Natural killer cell (primary cell): ENCODE measurements at places on chromosomes 5 and 9. TPM values are rescaled to one million over a fixed set of nuclear protein-coding genes. Genes with fewer than 3 reads are reported as not detected.

HBEGF gene
- 5.1 TPM for total RNA-seq

MAN2A1 gene
- 50.7 TPM for total RNA-seq

FBN2 gene
- 0.31 TPM for total RNA-seq

UGT3A2 gene
- 0.25 TPM for total RNA-seq

- no peak for DNase-seq
- H3K27me3 ChIP-seq, result no peaks in the 10 kb centered on the region
- H3K36me3 ChIP-seq, result no peaks in the 10 kb centered on the region
- H3K4me1 ChIP-seq, result peaks cover 6% of the 10 kb centered on the region
- no peak overlapping the region for H3K27ac ChIP-seq
- H3K4me3 ChIP-seq, result no peak overlapping the region
These were observed 7.3 kb upstream of the NR4A3 start for GRCh38 chr9:99814359-99814758.

DNA sequence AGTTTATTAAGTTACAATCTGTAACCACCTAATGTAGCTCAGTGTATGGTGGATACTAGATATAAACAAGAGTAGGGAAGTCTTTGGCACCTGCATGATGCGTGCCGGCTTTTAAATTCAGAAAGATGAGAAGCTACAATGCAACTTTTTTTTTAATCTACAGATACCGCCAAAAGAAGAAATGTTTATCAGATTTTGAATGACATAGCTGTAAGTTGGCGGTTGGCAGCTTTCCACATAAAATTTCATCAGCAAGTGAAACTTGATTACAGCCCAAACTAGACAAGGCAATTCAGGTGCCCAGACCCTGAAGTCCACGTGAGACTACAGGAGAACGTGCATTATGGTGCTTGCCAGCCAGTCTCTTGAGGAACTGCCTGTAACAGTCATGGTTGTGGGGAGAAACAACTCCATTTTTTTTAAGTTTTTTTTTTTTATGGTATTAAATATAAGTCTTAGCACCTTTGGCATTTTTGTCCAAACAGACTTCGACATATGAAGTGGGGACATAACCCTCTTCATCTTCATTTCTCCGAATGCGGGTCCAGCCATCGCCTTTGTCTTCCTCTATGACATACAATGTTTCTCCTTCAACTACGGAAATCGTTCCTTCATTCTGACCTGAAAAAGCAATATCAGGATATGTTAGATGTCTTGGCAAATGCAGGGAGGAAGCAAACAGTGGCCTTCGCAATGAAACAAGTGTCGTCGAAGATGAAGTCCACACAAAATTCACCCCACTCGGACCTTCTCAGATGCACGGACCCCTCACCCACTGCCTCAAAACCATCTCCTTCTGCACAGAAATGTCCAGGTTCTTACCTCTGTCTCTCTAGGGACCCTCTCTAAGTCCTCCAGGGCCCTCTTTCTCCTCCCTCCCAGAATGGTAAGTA, 60.4 kb downstream of the USP20 start:
- DNase-seq, result peak; percentile 87
- H3K27me3 ChIP-seq, result no peaks in the 10 kb centered on the region
- peak overlapping the region; percentile 34 for H3K27ac ChIP-seq

GRCh38 chr5:138177941-138178515, 402 bp downstream of the BRD8 start:
- peaks cover 18% of the 10 kb centered on the region for H3K4me1 ChIP-seq
- peaks cover 14% of the 10 kb centered on the region for H3K36me3 ChIP-seq
- no peaks in the 10 kb centered on the region for H3K27me3 ChIP-seq
- peak overlapping the region; percentile 48 for H3K27ac ChIP-seq
- H3K4me3 ChIP-seq, result peak overlapping the region; percentile 81
- DNase-seq, result peak; percentile 46

DNA sequence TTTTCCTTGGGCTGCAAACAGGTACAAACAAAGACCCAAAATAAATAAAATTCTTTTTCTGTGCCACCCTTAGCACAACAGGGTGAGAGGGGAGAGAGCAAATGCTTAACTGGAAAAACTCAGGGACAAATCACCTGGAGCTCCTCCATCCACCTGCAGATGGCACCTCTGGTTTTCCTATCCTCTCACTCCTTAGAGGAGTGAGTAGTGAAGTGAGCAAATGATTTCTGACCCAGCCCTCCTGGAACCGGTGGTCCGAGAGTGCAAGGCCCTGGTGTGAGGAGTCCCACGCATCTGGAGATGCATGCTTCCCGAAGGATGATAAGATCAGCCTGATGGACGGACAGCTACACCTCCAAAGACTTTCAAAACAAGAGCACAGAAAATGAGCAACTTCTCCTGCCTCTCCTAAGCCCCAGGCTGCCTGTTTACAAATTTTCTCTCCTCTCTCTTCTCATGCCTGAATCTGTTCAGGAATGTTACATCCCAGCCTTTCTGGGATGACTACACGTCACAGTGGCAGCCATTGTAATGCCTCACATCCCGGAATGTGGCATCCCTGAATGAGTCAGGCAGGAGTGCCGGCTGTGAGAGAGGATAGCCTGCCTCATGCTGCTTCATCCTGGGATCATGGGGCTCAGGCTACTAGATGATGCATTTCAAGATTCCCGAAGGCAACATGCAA, 86.4 kb downstream of the ADRB2 start:
- peaks cover 19% of the 10 kb centered on the region for H3K4me1 ChIP-seq
- DNase-seq, result no peak
- H3K4me3 ChIP-seq, result no peak overlapping the region
- H3K36me3 ChIP-seq, result no peaks in the 10 kb centered on the region

- no peaks in the 10 kb centered on the region for H3K36me3 ChIP-seq
- peaks cover 52% of the 10 kb centered on the region for H3K4me1 ChIP-seq
- peak; percentile 25 for DNase-seq
- H3K27ac ChIP-seq, result no peak overlapping the region
These were observed 50.3 kb upstream of the PSD2 start for GRCh38 chr5:139745132-139745799.

GRCh38 chr5:72785801-72786200, 30.7 kb upstream of the TNPO1 start:
- no peaks in the 10 kb centered on the region for H3K36me3 ChIP-seq
- H3K4me1 ChIP-seq, result no peaks in the 10 kb centered on the region
- no peak overlapping the region for H3K27ac ChIP-seq
- H3K27me3 ChIP-seq, result peaks cover 2% of the 10 kb centered on the region
- DNase-seq, result no peak

DNA sequence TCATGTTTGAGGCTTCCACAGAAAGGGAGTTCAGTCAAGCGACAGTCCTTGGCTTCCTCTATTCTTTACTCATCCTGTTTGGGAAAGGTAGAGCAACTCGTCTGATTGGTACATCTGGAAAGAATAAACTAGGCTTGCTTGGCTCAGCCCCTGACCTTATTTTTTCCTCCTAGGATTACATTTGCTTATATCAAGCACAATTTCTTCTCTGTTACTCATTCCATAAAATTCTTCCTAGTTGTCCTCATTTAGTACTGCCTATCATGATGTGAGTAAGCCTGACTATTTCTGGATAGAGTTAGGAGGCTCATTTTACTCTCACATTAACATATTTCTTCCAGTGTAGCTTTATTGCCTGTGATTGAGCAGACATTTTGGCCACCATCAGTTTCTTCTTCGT, 10.9 kb upstream of the CARNMT1 start:
- H3K4me3 ChIP-seq, result no peak overlapping the region
- no peaks in the 10 kb centered on the region for H3K27me3 ChIP-seq
- H3K36me3 ChIP-seq, result no peaks in the 10 kb centered on the region
- H3K4me1 ChIP-seq, result no peaks in the 10 kb centered on the region
- no peak overlapping the region for H3K27ac ChIP-seq
- DNase-seq, result no peak

DNA sequence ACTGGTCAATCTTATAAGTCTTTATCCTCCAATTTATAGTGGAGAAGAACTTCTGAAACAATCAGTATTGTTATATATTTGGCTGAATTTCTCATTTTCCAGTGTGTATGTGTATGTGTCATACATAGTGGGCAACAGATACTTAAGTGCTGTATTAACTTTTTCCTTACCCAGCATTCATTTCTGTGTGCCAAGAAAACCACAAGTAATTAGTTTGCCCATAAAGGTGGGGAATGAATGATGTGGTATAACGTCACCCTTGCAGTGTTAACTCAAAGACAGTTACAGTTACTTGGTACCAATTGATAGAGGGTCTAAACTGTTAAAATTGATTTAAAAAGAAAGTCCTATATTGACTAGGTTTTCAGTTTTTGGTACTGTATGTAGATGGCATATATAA, 2.0 kb downstream of the OGN start:
- no peak overlapping the region for H3K4me3 ChIP-seq
- peaks cover 9% of the 10 kb centered on the region for H3K4me1 ChIP-seq
- DNase-seq, result no peak
- no peaks in the 10 kb centered on the region for H3K27me3 ChIP-seq
- no peak overlapping the region for H3K27ac ChIP-seq
